ENCODE measurements at places on chromosomes 3 and 15.

DNA sequence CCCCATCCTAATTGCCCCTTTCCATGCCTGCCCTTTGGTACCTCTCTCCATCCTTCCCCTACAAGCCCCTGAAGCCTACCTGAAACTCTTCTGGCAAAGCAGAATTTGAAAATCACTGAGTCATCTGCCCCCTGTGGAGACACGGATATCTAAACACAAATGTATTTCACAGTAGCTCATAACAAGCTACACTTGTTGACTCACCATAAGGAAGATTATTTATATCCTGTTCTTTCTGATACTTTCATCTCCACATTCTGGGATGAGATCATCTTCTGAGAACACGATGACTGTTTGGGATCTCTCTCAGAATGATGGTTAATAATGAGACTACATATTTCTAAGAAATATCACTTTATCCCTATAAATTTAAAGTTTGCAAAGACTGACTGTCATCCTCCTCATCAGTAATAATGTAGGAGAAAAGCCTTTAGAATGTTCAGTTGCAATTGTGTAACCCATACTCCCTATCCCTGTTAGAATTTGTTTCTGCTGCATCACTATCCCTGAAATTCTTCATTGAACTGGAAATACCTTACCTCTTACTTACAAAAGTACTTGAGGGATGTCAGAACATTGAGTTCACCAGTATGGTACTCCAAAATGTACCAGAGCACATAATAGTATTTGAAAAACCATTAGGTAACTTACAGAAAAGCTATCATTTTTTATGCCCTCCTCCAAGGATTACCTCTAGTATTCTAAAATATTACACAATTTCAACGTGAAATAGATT is 116.1 kb upstream of the IL12A start:
- DNase-seq: no peak

GRCh38 chr15:88752951-88753350 is 50.3 kb upstream of the ACAN start:
- DNase-seq: no peak

DNA sequence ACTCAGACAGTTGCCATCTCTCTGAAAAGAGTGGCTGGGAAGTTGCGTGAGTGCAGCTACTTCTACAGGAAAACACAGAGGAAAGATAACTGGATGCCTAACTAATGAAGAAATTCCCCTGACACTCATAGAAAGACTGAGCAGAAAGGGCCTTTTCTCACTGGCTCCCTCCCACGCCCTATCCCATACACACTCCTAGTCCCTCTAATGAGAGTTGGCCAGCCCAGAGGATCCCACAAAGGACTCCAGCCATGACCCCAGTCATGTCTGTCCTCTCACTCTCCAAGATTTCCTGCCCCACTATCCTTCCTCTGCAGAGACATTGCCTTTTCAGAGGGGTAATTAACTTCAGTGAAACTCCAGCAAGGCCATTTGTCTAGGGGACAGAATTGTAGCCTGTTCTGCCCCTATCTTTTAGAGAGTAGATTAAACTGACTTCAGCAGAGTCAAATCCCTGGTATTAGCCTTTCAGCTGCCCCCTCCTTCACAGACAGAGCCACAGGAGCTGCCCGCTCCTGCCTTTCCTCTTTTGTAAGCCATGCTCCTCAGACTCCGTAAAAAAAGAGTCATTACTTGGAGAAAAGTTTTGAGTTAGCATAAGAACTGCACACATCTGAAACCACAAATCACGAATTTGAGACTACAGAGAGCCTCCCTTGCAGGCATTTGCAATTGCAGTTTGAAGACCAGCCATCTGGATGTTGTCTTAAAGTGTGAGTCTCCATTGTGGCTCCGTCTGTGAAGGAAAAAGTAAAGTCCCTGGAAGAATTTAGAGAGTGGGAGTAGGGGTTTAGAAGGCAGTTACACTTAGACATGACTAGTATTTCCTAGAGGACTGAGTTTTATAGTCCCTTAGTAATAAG is 129.1 kb upstream of the SEMA6D start:
- DNase-seq: no peak

DNA sequence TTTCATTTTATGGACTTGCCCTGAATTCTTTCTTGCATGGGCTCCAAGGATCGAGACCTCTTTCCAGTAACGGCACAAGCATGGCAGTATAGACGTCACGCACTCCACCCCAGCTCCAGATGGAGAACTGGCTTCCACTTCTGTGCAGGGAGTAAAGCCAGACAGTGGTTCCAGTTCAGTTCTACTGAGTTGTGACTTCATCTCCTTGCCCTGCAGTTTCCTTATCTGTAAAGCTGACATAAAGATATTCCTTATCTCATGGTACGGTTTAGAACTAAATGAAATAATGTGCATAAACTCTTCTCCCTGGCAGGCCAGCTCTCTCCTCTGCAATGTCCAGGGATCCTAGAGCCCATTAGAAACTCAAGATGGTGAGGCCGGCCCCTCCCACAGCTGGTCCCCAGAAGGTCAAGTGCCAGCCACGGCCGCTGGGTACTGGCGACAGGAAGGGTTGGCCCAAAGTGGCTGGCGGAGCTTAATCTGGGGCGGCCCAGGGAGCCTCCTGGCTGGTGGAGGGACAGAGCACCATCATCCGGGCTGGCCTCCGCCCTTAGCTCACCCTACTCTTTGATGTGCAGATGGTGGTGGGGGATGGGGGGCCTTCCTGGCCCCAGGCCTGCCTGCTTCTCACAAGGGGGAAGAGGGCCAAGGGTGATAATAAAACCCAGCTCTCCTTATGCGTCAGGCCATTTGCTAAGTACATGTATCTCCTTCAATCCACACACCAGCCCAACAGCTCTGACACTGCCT is 7.2 kb downstream of the MESP2 start:
- no peak for DNase-seq

DNA sequence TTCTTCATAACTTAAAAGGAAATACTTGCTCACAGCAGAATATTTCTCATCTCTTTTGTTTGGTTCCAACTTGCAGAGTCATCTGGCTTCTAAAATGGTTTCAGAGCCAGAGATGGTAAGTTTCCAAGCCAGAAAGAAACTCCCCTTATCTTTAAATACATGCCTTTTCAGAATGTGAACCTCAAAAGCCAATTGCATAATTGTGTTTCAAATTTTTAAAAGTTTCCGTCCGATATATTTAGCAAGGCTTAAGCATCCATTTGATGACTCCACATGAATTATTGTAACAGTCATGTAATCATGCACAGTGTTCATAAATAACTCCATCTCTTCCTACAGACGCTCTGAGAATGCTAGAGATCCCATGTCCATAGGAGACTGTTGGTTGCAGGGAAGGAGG is 40.6 kb upstream of the C3orf80 start:
- DNase-seq: no peak

DNA sequence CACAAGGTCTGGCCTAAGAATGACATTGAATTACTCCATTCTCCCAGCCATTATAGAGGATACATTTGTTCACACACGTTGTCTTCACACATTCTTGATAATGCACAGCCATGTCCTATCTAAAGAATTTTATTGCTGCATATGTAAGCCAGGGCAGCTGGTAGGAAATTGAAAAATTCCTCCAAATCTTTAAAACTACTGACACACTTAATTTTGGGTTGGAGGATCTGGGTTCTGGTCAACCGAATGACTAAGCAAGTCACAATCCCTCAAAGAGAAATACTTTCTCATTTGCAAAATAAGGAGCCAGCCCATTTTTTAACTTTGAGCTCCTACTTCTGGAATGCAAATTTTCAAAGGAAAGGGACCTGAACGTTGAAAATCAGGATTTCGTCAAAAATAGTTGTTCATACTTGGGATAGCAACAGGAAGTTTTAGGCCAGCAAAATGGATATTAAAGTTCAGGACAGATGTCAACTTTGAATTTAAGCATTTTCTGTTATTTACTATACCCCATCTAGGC is 638.3 kb downstream of the NTRK3 start:
- no peak for DNase-seq

DNA sequence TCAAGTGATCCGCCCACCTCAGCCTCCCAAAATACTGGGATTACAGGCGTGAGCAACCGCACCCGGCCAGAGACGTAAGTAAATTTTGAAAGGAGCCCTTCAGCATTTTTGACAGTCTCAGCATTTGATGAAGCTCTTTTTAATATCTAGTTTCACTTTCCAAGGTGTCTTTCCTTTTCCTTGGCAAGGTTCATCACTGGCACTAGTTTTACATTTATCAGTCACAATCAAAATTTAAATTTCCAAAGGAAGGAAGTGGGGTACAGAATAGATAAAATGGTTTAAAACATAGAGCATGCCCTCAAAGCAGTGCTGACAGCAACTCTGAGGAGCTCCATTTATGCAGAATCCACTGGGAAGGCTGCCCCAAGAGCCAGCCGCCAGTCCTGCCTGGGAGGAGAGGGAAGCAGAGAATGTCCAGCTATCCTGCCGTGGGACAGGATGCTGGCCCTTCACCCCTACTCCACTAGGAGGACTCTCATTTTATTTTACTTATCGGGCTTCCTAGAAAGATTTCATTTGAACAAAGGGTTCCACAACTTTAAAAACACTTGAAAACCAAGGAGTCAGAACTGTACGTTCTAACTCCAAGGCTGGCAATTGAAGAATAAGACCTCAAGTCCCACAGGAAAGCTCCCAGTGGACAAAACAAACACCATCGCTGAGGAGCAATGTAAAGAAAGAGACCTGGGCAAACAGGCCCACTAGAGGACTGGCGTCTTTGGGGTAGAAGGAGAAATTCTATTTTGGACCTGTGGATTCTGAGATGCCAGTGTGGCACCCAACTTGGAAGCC is 9.9 kb downstream of the SFMBT1 start:
- DNase-seq: no peak

DNA sequence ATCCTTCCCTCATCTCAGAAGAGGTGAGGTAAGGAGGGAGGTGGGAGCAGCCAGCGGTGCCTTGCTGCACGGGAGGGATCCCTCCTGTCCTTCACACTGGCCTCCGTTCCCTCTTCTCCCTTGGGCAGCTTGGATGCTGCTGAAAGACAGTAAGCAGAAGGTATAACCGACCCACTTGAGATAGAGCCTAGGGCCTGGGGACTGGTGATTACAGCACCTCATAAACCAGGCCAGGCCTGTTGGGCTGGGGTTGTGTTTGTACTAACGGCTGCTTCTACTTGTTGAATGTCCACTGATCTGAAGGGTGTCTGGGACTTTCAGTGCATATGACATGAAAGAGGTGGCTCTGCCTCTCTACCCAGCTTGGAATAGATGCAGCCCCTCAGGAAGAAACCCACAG is 25.0 kb downstream of the SEMA6D start:
- no peak for DNase-seq

- DNase-seq: no peak
Measured at GRCh38 chr15:97866959-97867358, 93.5 kb upstream of the ARRDC4 start.

- DNase-seq: no peak
Measured at GRCh38 chr15:63775303-63775702, 58.4 kb downstream of the HERC1 start.

DNA sequence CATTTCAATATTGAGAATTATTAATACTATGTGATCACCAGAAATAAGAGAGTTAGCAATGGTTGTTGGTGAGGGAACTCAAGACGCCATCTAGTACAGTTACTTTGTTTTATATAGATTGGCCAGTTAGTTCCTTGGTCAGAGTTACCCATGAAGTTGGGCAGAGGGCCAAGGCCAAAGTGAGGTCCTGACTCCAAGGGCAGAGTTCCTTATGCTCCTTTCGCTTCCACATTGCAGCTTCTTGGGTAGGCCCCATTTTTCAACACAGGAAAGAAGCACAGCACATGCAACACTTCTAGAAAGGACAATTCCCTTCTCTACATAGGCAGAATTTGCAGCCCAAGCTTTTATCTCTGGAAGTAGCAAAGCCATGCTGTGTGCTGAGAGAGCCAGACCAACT is 178.6 kb downstream of the KCNAB1 start:
- DNase-seq: no peak

- no peak for DNase-seq
Measured at GRCh38 chr3:105809208-105809888, 59.5 kb downstream of the CBLB start.

DNA sequence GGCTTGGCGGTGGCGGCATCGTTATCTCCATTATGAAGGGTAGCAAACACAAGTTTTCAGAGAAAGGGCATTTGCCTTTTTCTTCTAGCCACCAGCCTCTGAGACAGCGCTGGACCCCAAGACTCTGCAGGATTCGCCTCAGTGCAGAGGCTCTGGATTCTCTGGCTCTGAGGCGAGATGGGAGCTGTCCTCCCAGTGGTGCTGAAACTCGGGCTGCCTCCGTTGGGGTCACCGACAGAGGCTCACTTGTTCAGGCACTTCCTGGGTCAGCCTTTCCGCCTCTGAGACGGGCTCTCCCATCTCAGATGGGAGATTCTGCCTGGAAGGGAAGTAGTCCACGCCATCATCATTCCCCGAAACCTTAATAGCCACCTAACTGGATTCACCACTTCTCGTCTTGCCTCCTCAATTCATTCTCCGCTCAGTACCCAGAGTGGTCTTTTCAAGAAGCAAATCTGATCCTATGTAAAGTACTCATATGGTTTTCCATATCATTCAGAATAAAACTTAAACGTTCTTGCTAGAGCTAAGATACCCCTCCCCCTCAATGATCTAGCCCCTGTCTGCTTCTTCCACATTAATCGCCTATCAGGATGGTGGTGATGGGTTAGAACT is 76.9 kb downstream of the RHCG start:
- no peak for DNase-seq

DNA sequence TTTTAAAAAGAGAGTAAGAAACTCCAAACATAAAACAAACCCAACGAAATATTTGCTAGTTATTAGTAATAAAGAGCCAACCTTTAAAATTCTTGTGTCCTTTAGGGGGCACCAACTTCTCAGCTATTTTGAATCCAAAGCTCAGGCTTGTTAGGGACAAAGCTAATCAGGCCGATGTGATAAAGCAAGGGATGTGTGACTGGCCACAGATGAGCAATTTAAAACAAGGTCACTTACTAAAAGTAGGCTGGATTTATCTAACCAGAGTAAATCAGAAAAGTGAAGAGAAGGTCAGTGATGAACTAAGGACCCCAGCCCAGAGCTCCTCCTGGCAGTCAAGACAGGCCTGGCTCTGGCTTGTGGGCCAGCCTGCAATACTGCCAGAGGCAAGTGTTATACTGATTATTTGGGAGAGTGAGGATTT is 108.5 kb downstream of the CYP19A1 start:
- DNase-seq: no peak

- no peak for DNase-seq
Measured at GRCh38 chr3:5093731-5094130, 28.4 kb upstream of the ARL8B start.

GRCh38 chr3:134795746-134796280 is 753 bp downstream of the EPHB1 start:
- DNase-seq: no peak

- no peak for DNase-seq
Measured at GRCh38 chr15:64351265-64351664, 4.7 kb downstream of the CSNK1G1 start.

- DNase-seq: no peak
Measured at GRCh38 chr3:16205156-16205870, 30.8 kb downstream of the GALNT15 start.

- no peak for DNase-seq
Measured at GRCh38 chr15:71294911-71295602, 179.8 kb downstream of the THSD4 start.

DNA sequence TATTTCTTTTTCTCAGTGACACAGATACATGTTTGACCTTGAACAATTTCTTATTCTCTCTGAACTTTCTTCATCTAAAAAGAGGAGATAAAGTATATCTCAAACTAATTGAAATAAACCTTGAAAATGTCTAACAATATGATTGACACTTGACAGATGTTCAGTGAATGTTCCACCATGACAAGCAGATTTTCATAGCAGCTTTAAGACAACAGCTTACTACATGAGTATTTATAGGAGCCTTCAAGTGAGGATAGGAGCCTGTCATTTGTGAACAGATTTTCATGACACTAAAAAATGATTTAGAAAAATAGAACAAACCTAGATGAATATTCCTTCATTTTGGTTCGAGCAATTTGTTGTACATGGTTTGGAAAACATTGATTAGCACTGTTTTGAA is 13.3 kb downstream of the SYN2 start:
- DNase-seq: no peak
